ENCODE measurements at places on chromosomes 16 and 17.

DNA sequence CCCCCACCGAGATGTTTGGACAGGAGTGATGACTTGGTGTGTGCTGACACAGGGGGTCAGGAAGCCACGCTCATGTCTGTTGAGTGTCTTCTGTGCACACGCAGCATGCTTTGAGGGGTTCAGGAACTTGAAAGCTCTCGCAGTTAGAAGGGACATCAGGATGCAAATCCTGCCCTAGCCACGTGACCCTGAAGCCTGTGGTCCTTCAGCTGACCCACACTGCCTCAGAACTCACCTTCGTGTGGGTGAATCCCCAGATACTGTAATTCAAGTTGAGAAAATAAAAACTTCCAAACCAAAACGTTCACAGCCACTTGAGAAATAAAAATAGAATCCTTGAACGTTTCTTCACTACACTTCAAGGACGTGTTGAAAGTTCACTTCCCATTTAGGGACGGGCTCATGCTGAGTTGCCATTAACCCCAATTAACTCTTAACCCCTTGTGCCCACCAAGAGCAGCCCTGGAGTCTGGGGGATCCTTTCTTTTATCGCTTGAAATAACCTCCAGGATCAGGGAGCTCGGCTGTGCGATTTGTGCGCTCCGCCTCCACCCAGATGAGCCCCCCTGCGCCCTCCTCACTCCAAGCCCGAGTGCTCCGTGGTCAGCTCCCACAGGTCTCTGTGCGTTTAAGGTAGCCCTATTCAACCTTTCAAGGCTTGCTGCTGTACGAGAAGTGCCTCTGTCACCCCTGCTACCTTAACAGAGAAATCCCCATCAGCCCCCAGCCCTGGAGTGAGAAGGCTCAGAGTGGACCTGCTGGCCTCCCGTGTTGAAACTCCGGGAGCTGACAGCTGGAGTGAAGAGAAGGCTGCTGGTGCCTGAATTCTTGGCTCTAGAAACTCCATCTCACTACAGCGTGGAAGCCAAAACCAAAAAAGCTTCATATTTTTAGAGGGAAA is 36.2 kb upstream of the NAT9 start:
- DNase-seq: no peak

DNA sequence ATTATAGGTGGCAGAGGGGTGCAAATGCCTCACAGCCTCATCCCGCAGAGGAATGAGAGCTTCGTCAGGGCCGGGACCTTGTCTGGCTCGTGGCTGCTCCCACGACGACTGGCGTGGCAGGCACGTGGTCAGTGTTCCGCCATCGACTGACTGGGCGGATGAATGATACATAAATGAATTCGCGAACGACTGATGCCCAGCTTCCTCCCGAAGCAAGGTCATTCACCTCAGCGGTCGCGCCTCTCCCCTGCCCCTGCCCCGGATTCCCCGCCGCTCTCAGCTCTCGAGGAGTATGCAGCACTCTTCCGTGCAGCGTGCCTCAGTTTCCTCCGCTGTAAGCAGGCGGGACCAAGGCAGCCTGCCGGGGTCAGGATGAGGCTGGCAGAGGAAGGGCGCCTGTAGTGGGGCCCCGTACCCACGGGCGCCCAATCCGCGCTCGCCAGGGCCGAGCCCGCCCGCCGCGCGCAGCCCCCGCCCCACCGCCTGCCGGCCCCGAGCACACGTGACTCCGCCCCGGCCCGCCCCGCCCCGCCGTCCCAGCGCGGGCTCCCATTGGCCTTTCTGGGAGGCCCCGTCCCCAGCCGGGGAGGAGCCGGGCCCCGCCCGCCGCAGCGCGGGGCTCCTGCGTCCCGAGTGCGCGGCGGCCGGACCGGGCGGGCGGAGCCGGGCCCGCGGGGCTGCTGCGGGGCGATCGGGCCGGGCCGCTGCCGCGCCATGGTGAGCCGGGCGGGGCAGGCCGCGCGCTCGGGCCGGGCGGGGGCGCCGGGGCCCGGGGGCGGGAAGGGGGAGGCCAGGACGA is at the start of gene SNN:
Gene SNN, plus strand, starts transcription at position 632 of the 799 bp plus-strand sequence. CDS start 7,605 bp downstream, outside the sequence.
- DNase-seq: peak; percentile 57

DNA sequence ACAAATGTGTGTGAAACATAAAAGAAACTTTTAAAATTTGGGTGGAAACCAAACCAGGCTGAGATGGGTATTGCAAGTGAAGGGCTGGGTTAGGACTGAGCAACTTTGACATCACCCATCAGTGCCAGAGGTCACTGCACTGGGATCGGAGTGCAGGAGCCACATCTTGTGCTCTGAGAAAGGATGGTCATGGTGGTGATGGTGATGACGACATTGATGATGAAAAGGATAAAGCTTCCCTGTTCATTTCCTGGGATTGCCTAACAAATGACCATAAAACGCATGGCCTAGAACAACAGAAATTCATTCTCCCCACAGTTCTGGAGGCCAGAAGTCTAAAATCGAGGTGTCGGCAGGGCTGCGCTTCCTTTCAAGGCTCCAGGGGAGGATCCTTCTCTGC is 324.0 kb downstream of the MAF start:
- DNase-seq: no peak

GRCh38 chr17:68033636-68034451 is 1.7 kb upstream of the KPNA2 start:
- no peak for DNase-seq

DNA sequence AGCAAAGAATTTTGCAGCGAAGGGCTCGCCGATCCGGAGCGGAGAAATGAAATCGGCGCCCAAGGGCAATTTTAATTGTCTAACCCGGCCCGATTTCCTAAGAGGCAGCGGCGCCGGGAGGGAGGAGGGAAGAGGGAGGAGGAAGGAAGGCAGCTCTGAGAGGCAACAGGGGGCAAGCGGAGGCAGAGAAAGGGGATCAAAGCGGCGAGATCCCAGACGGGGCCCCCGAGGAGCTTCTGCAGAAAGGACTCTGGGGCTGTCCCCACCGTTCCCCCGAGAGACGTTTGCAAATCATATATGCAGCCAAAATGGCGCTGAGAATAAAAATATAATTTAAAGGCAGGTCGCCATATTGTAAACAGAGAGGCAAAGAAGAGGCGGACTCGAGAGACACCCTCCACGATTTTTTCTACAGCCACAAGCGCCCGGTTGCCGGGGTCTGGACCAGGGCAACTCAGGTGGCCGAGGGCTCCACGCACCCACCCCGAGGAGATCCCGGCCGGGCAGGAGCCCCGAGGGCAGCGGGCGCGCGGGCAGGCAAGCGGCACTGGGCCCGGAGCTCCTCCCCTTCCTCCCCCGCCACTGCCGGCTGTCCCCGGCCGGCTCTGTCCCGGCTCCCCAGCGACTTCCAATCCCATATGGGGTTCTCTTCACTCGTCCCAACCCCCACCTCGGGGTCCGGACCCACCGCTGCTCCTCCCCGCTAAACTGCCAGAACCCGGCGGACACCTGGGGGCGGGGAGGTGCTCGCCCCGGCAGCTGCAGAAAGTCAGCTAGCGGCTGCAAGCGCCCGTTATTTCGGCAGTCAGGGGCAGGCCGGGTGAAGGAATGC is 1.9 kb downstream of the PHF12 start:
- peak; percentile 52 for DNase-seq

DNA sequence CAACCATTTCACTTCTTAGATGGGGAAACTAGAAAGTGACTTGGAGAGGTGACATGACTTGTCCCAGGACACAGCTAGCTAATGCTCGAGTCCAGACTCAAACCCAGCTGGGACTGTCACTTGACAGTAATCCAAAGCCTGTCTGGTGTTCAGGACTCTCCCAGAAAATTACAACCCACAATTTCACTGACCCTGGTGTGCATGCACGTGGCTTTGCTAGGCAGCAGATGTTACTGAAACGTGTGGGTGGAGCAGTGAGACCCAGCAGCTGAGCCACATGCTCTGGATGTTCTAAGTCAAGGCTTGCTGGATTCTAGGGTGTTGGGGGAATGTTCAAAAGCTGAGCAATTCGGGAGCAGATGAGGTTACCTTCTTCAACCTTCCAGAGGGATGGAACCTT is 364.6 kb downstream of the GRIN2A start:
- DNase-seq: no peak

DNA sequence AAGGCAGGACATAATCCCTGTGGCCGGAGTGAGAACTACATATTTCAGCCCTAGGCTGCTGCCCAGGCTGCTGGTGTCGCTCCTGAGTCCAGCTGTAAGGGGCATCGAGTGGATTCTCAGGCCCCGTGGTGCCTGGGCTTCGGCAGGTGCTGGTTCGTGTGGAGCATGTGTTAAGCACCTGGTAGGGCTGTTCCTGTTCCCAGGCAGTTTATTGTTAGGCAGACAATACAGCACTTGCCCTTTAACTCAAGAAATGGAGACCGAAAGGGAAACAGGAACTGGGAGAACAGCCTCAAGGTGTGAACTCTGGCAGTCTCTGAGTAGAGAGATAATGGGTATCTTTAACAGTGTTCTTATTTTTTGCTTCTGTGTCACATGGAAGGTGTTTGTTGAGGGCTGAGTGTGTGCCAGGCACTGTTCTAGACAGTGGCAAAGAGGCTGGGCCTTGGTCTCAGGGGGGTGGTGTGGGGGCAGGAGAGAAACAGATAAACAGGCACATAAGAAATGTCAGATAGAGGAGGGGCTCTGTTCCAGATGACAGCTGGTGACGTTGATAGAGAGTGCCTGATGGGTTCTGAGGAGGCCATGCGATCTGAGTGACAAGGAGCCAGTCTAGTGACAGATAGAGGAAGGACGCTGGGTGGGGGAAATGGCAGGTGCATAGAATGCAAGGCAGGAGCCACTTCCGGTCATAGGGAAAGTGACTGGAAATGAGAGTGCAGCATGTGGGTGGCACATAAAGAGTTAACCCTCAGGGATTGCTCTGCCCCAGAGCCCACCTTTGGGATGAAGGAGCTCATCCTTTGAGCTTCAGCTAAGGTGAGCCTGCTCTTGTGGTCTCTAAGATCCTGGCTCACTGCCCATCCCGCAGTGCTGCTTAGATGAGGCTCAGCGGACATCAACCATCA is 33.8 kb downstream of the EPN2 start:
- no peak for DNase-seq

- DNase-seq: peak; percentile 44
These were observed 8.6 kb upstream of the TSPOAP1 start for GRCh38 chr17:58337210-58337599.

GRCh38 chr16:89489040-89489897 is 1.1 kb downstream of the ANKRD11 start:
- DNase-seq: peak; percentile 86

GRCh38 chr16:49278944-49279725 is 2.5 kb downstream of the CBLN1 start:
- no peak for DNase-seq

- DNase-seq: no peak
These were observed 31.5 kb upstream of the TNRC6C start for GRCh38 chr17:77926981-77927380.

- no peak for DNase-seq
These were observed 192.8 kb downstream of the FTO start for GRCh38 chr16:53896722-53897121.

DNA sequence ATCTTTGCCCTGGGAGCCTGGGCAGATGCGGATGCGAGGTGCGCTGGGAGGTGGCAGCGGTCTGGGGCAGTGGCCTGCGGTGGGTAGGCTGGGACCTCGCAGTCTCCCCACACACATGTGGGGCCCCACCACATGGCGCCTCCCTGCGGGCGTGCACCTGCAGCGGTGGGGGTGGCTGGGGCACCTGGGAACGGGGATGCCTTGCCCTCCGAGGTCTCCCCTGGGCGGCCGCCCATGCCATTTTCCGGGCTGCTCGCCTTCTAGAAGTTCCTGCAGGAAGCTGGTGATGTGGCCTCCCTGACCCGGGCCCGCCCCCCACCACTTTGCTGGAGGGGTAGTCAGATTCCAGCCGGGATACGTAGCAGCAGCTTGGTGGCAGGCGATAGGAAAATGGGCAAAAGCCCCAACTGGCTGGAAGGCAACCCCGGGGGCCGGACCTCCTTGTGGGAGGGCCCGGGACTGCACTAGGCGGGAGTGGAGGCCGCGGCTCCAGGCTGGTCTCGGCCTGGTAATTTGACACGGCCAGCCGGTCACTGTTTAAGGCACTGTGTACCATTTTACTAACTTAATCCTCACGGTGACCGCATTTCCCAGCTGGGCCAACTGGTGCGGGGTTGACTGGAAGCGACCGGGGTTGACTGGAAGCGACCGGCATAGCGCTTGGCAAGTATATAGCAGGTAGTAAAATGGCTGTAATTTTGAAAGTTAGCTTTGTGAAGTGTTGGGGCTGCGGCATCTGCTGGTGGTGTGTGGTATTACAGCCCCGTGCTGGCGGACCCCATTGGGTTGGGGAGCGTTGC is 38.5 kb downstream of the IGF2BP1 start:
- no peak for DNase-seq

DNA sequence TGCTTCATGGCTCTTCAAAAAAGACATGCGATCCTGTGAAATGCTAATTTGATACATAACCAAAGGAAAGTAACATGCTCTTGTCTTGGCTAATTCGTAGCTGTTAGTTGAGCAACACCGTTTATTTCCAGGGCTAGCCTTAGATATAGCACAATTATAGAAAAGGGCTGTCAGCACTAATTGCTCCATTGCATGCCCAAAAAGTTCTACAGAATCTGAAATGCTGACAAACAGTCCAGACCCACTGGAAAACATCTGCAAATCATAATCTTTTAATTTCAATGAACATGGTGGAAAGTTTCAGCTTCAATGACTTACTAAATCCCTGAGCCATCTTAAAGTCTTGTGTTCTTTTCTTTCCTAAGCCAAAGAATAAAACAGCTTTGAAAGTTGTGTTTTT is 42.9 kb upstream of the NUDT7 start:
- DNase-seq: no peak

- no peak for DNase-seq
These were observed 11.4 kb downstream of the CFAP97D1 start for GRCh38 chr17:43791589-43791988.

DNA sequence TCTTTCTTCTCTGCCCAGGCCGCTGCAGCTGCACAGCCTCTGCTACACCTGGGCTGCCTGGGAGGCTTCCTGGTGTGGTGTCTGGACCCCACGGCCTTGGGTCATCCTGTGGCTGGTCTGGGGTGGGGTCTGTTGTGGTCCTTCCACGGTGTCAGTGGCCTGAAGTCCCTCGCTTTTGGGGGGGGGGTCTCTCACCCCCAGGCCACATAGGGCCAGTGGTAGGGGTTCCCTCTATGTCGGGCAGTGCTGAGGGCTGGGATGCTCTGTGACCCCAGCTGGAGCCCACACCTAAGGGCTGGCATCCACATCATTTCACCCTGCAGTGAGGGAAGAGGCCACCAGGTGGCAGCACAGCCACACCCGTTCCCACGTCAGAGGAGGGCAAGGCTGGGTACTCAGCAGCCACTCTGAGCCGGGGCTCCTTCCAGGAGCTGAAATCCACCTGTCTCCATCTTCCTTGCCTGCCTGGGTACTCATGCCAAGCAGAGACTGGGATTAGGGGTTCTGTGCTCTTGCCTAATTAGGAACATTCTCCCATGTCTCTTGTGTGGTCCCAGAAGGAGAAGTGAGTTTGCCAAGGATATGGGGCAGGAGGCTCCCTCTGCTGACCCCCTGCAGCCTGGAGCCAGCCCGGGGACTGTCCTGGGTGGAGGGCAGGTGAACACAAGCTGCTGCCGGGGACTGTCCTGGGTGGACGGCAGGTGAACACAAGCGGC is 13.0 kb downstream of the ENGASE start:
- no peak for DNase-seq

GRCh38 chr16:50910736-50911100 is 168.8 kb downstream of the CYLD start:
- DNase-seq: no peak

- DNase-seq: no peak
These were observed 792 bp downstream of the SECTM1 start for GRCh38 chr17:82332669-82333278.

GRCh38 chr16:31868164-31868563 is 5.4 kb upstream of the ZNF267 start:
- no peak for DNase-seq
